Activated CD8-positive, alpha-beta T cell treated with anti-CD3 and anti-CD28 coated beads for 36 hours (primary cell): ENCODE measurements at places on chromosomes 3 and 15.

GRCh38 chr3:65636326-65636725 lies 402.4 kb downstream of the MAGI1 start:
- DNase-seq: no peak

DNA sequence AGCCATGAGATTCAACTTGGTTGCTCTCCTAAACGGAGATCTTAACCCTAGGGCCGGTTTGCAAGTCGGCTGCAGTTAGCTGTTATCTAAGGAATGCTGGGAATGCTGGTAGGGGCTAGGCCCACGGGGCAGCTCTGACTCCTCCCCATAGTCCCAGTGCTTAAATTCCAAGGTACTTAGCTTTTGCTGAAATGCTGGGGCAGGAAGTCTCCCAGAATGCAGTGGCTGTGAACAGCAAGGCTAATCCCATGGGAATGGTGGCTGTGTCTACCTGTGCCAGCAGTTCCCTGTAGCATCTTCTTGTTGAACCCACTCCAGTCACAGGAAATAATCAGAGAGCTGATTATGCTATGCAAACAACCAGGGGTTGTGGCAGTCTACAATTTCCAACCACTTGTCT lies 102.5 kb upstream of the TJP1 start:
- no peak for DNase-seq

DNA sequence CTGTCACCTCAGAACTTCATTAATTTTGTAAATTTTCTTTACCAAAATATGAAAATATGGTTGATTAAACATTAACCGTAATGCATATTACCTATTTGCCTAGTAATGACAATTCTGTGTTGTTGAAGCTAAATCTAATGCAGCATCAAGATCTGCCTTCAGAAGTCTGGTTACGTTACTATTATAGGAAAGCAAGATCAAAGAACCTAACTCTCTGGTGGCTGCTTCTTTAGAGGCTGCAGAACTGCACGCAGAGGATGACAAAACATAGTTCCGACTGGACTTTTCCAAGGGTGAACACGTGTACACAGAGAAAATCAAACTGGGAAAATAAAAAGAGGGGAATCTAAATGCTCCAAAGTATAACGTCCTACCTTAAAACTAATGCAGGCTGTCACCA lies 20.5 kb downstream of the CD47 start:
- DNase-seq: no peak

- DNase-seq: no peak
Observed at GRCh38 chr3:185741586-185741985, 83.3 kb downstream of the IGF2BP2 start.

- no peak for DNase-seq
Observed at GRCh38 chr3:181920409-181920808, 208.7 kb downstream of the SOX2 start.

DNA sequence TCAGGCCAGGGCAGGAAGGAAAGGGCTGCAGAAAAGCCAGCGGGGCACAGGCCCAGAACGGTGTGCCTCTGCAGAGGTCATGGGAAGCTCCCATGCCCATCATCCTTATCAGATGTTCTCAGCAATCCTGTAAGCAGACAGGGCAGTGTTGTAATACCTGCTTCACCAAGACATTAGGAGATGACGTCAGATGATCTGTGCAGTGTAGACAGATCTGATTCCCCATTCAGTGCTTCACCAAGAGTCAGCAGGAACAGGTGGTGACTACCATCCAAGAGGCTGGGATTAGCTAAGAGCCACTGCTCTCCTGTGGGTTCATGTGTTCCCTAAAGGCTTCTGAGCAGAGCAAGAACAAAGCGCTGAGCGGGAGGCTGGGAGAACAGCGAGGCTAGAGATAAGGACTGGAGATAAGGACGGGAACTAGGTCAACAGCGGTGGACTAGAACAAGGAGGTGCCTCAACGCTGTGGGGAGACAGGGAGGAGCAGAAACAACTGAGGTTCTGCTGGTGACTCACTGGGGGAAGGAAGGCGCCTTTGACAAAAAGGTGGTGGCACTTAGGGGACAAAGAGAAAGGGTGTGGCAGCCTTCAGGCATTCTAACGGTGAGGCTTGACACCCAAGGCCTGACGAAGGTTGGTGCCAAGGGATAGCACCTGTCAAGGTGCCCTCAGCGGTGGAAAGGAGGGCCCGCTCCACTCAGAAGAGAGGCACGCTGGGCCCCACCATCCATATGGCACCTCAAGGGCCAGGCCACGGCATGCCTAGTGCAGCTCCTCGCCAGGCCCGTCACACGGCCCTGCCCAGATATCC lies 28.4 kb downstream of the CCDC12 start:
- DNase-seq: peak; percentile 80

DNA sequence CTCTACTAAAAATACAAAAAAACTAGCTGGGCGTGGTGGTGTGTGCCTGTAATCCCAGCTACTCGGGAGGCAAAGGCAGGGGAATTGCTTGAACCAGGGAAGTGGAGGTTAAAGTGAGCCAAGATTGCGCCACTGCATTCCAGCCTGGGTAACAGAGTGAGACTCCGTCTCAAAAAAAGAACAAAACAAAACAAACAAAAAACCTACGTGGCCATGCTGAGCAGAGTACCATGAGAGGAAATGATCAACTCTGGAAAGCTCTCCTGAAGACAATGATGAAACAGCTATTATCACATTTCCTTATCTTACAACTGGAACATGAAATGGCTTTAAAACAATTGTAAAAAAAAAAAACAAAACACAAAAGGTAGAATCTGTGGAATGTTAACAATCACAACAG lies 75.2 kb downstream of the CHSY1 start:
- no peak for DNase-seq

GRCh38 chr3:9064251-9064650 lies 101.0 kb upstream of the RAD18 start:
- no peak for DNase-seq

- DNase-seq: peak; percentile 54
Observed at GRCh38 chr3:19149368-19149767, 1.1 kb downstream of the KCNH8 start.

GRCh38 chr3:141414800-141415462 lies 46.6 kb downstream of the ZBTB38 start:
- no peak for DNase-seq

DNA sequence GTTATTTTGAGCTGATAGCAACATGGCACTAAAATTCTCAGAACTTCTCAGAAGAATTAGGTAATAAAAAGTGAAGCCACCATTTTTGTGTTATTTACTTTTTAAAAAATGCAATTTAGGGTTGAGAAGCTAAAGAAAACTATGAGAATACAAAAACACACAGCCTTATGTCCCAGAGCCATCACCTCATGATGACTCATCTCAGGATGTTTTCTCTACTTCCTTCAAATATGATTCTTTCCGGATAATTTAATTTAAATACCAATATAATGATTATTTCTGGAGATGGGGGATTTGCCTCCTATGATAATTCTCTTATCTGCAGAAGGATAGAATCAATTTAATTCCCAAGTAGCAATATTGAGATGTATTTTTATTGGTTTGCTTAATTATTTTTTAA lies 105.6 kb upstream of the BFSP2 start:
- no peak for DNase-seq

DNA sequence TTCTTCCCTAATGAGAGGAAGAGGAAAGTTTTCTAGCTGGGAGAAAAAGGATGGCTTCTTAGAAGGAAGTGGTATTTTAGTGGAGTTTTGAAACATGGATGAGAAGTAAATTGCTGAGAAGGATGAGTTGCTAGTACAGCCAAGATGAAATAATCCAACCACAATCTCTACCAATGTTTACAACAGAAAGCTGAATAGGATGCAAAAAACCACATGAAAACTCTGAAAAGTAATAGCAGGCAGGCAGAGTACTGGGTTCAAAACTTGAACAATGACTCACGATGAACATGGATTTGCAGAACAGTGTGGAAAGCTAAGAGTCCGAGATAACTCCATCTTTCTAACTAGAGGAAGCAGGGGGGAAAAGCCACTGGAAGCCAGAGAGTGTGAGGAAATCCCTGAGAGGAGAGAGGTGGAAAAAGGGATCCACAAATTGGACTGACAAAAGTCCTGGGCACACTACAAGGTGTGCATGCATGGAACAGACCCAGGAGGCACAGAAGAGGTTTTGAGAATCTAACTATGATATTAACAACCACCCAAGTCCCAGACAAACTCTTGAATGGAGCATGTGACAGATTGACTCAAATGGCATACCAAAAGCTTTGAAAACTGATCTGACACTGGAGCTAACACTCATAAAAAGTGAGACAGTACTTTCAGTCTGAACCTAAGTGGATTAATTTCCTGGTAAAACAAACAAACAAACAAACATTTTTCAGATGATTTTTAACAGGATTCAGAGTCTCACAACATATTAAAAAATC lies 76.7 kb downstream of the ST6GAL1 start:
- no peak for DNase-seq

GRCh38 chr15:67820992-67821783 lies 4.1 kb upstream of the SKOR1 start:
- peak; percentile 61 for DNase-seq

DNA sequence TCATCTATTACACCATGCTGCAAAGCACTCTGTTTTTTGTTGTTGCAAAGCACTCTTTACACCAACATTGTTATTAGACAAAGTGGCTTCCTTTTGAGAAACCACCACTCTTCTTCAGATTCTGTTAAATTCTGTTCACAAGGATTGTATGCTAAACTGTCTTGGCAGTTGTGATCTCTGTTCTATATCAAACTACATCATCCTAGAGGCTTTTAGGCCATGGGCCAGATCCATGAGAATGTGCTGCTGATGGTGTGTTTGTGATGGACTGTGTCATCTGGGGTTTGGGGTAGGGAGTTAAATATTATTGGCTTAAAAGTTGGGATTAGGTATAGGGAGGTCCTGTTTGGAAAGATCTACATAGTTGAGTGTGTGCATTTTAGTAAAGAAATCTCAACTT lies 229.8 kb downstream of the GAP43 start:
- no peak for DNase-seq

- no peak for DNase-seq
Observed at GRCh38 chr3:43028678-43029490, 49.8 kb downstream of the GASK1A start.

- no peak for DNase-seq
Observed at GRCh38 chr3:54251705-54252104, 129.4 kb downstream of the CACNA2D3 start.

DNA sequence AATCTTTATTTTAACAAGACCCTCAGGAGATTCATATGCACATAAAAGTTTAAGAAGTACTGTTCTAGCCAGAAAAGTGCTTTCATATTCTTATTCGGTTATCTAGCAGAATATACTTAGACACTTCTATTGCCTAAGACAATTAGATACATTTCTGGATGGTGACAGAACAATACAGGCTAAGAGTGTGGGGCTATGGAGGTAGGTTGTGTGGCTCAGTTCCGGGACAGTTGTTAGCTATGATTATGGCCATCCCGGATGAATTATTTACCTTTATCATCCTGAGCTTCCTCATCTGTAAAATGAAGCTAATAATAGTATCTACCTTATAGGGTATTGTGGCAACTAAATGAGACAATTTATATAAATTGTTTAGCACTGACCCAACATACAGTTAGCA lies 6.6 kb downstream of the FAM98B start:
- DNase-seq: no peak

- peak; percentile 69 for DNase-seq
Observed at GRCh38 chr15:88274553-88275460, 18.3 kb upstream of the NTRK3 start.

- DNase-seq: no peak
Observed at GRCh38 chr15:70854666-70854976, 664 bp upstream of the LARP6 start.

GRCh38 chr15:29454506-29454905 lies 184.9 kb upstream of the NSMCE3 start:
- no peak for DNase-seq

GRCh38 chr3:164507886-164508285 lies 570.4 kb downstream of the SI start:
- no peak for DNase-seq

- DNase-seq: no peak
Observed at GRCh38 chr3:12556314-12556689, 585 bp upstream of the MKRN2 start.
